ENCODE measurements at places on chromosomes 5 and 9.

DNA sequence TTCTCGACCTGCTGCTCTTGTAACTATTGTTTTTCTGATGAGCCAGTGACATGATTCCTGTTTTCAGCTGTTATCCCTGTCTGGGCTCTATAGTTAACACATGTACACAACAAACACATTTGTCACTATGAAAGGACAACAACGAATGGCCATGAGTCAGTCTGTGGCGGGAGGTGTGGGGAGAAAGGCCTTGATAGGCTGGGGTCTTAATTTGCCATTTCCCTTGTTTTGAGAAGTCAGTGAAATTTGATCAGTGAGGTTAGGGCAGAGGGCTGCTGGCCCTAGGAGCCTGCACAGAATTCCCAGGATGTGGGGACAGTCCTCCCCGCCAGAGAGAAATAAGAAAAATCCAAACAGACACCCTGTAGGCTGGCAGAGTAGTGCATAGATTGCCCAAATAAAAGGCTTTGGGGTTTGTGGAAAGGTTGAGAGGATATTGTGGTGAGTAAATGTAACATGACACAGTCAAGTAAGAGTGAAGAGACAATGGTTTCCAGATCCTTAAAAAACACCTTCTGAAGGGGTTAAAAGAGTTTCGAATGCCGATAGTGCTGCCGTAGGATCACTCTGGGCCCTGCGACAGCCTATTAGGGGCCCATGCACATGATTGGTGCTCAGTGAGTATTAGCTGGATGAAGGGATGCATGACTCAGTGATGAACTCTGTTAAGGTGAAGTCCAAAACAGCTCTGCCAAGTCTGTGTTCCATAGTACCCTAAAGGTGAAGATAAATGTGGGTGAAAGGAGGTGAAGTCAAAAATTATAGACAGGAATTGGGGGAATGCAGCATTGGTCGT lies 110.9 kb upstream of the PRRC1 start:
- DNase-seq: no peak

DNA sequence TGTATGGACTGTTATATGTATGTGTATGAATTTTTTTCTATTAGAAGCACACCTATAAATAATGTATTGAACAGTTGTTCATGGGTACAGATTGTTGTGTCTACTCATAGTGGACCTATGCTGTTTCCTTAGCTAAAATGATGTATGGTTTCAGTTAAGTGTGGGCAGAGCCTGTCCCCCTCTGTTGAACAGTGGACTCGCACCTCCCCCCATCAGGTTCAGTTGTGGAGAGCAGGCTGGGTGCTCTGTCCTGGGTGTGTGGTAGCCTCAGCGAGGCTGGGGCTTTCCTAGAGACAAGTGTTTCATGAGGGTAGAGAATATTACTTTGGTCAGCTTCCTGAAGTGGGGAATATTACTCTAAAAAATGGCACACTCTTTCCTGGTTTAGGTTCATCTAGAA lies 47.4 kb upstream of the LRRTM2 start:
- no peak for DNase-seq

- no peak for DNase-seq
Measured at GRCh38 chr5:147509041-147509709, 693 bp downstream of the DPYSL3 start.

GRCh38 chr5:141707510-141707909 lies 25.5 kb upstream of the ARAP3 start:
- peak; percentile 20 for DNase-seq

- no peak for DNase-seq
Measured at GRCh38 chr9:114798780-114799427, 6.9 kb downstream of the TNFSF15 start.

- no peak for DNase-seq
Measured at GRCh38 chr5:61281686-61282085, 50.4 kb upstream of the ZSWIM6 start.

- no peak for DNase-seq
Measured at GRCh38 chr5:33338336-33339110, 102.2 kb upstream of the TARS1 start.

DNA sequence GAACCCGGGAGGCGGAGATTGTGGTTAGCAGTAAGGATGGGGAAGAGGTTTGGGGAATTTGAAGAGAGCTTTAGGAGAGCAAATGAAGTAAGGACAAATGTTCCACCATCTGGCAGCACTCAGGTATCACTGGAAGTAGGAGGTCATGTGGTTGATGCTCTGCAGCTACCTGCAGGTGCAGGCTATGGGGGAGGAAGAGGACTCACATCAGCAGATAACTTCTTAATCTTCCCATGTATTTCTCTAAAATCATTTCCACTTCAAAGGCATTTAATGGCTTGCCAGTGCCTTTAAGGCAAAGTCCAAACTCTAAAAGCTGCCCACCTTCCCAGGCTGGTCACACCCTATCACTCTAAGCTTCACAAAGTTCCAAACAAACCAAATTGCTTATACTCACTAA lies 8.1 kb upstream of the HAVCR1 start:
- DNase-seq: no peak

DNA sequence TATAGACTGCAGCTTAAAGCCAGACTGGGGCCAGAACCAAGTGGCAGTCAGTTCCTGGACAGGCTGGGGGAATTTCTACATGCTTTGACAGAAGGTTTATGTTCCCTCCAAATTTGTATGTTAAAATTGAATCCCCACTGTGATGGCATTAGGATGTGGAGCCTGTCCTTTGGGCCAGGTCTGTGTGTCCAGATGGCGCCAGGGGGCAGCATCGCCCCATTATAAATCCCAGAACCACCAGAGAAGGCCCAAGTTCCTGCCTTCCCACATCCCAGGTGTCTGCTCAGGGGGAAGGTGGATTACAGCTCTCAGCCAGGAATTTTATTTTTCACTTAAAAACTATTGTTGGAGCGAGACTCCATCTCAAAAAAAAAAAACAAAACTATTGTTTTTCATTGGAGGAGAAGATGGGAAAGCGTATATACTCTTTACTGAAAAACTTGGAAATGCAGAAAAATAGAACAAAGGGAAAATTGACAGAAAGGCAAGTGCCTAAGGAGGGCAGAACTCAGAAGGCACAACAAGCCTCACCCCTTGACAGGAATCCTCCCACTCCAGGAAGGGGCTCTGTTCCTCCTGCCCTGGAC lies 5.0 kb downstream of the IL3 start:
- DNase-seq: peak; percentile 72

DNA sequence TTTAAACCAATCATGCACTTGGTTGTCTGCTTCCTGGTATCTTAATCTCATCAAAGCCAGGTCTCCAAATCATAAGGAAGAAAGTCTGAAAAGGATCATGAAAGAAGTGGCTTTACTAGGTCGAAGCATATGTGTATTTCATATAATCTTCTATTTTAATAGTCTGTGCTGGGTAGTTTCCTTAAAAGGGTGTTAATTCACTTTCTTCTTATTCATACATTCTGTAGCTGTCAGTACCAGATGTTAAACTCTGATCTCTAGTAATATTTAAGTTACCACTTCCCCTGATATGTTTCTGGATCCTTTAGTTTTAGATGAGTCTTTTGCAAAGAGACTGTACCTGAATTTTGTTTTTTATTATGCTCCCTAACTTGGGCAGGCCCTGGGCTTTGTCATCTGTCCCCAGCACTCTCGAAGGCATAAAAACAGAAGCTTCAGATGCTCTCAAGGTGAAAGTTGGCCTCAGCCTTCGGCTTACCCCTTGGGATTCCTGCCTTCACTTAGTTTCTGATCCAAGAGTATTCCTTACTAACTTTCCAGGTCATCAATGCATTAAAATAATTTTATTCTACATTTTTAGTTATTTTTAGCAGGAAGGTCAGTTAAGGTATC lies 15.0 kb upstream of the LNPEP start:
- DNase-seq: no peak

DNA sequence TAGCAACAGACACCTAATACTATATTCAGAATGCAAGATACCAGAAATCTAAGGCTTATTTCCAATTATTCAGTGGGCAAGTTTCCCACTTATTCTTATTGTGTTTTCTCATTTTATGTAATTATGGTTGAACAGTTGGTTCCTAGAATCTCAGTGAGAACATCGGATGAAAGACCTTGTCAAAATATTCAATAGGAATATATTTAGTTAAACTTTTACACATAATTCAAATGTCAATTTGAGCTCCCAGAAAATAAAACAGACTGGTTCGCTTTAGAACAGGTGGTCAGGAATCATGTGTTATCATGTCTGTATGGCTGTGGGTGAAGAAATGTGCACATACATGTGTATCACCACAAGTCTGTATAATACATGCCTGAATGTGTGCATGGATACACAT lies 447.8 kb downstream of the MED10 start:
- DNase-seq: no peak

DNA sequence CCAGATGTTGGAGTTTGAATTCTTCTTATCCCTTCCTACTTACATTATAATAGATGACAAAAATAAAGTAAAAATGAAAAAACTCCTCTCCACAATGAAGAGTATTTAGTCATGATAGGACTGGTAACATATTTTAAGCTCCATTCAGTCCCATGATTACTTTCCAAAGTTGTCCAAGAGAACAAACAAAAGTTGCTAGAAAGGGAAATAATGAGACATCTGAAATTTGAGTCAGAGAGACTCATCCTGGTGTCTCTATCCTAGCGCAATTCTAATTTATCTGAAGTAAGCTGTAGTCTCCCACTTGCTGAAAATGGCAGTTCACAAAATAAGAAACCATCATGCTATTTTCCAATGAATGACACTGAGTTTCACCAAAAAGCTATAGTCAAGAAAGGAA lies 152.2 kb downstream of the BNC2 start:
- no peak for DNase-seq

GRCh38 chr5:107331312-107331711 lies 339.4 kb downstream of the EFNA5 start:
- DNase-seq: no peak

DNA sequence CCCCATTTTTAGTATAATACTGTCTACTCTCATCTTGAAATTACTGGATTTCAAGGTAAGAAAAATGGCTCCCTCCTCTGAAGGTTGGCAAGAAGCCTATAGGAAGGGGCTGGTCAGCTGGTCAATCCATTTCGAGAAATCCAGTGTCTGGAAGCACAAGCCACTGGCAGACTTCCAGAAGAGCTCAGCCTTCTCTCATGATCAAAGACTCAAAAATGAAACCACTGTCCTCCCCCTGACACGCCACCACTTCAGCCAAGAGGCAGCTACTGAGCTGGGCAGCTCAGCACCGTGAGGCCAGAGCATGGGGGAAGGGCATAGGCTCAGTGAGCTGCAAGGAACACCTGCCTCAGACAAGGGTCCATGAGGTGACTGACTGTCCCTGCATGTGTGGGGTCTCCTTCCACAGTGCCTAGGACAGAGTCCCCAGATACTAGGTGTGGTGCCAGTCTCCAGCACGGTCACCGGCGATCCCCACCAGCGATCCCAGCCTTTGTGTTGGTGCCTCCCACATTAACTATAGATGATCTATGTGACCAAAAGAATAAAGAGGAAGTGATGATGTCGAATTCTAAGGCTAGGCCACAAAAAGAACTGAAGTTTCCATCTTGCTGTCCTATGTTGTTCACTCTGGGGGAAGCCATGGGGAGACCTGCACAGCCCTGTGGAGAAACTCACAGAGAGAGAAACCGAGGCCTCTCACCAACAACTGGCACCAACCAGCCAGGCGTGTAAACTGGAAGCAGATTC lies 100.1 kb upstream of the LRRTM2 start:
- DNase-seq: peak; percentile 29

DNA sequence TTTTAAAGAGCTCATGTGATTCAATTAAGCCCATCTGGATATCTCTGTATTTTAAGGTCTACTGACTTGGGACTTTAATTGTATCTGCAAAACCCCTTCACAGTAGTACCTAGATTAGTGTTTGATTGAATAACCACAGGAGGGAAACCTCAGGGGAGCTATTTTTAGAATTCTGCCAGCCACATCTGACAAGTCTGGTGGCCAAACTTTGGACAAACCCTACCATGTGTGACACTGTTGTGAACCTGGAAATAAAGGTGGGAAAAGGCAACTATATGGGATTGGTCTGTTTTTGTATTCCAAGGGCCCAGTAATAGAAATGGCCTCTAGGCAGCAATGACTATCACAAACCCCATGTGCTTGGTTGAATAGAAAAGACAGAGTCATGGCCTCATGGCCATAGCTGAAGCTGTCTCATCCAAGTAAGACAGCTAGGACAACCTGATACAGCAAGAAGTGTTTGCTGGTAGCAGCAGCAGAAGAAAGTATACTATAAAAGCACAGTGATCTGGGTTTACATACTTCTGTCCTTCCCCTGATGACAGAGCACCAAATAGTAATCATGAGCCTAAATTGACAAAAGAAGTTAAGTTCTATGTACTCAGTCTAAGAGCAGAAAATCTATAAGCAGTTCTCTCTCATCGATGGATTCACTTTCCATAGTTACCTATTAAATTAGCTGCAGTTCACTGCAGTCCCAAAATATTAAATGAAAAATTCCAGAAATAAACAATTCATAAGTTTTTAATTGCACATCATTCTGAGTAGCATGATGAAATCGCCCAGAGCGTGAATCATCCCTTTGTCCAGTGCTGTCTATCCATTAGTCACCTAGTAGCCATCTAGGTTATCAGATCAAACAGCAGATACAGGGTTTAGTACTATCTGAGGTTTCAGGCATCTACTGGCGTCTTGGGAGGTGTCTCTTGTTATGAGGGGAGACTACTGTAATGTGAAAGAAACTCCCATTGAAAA lies 189.8 kb downstream of the ARHGAP26 start:
- peak; percentile 74 for DNase-seq

- no peak for DNase-seq
Measured at GRCh38 chr5:14467886-14468285, 113.7 kb upstream of the OTULINL start.

GRCh38 chr9:120306561-120306960 lies 273.4 kb downstream of the CDK5RAP2 start:
- DNase-seq: no peak

DNA sequence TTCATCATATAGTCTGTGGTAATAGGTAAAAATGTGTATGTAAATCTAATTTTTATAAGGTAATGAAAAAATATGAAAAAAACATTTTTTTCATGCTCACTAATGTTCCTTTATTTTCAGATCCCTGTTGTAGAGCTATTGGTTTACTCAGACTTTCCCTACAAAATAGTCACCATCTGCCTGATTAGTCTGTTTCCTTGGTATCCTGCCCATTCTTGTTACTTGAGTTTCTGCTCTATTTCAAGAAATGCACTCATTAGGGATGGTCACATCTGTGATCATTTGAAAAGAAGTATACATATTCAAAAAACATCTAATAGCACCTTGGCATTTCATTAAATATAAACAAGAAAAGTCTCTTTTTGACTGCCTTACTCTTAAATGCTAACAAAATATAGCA lies 21.6 kb upstream of the RASA1 start:
- no peak for DNase-seq

GRCh38 chr9:125239631-125240597 lies 1.2 kb downstream of the HSPA5 start:
- DNase-seq: no peak

GRCh38 chr9:98010445-98010844 lies 27.3 kb downstream of the ANP32B start:
- no peak for DNase-seq

DNA sequence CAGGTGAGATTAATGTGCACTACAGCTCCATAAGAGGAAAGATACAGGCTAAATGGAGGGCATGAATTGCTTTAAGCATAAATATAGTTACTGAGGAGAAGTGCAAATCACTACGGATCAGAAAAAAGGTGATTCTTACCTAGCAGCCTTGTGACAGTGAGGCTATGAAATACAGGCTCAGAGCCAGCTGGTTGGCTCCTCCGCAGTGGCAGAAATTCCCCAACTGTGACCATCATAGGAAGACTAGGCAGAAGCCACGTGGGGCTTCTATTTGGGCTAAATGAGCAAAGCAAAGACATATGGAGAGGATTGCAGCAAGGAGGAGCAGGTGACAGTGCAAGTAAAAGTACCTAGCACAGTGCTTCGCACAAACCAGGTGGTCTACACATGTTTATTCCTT lies 40.5 kb downstream of the CDO1 start:
- no peak for DNase-seq
